ENCODE measurements at places on chromosomes 4 and X.

GRCh38 chr4:113050371-113050755 is 910 bp downstream of the ANK2 start:
- DNase-seq: no peak

- no peak for DNase-seq
Measured at GRCh38 chr4:153207567-153207966, 3.3 kb downstream of the TRIM2 start.

GRCh38 chr4:69995526-69996016 is at the start of gene STATH:
Gene STATH (plus strand): TSS chr4:69995966. CDS start chr4:69998438, 2,472 bp downstream.
- DNase-seq: no peak

GRCh38 chr4:60934566-60935295 is 265.4 kb upstream of the ADGRL3 start:
- DNase-seq: peak; percentile 19

GRCh38 chr4:161148051-161148450 is 1015.7 kb downstream of the FSTL5 start:
- no peak for DNase-seq

DNA sequence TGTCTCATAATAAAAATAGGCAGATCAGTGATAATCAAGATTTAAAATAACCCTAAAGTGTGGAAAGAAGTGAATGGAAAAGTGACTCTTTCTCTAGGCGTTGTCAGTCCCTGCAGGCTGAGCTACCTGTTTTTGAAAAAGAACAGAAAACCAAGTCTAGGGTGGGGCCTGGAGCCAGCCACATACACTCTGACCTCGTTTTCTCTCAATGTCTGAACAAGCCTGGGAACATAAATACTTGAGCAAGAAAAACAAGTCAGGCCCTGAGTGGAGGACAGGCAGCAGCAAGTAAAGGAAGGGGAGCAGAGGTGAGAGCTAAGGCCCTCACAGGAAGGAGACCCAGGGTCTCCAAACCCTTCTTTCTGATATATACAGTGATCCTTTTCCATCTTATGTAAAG is 91.7 kb upstream of the HPF1 start:
- DNase-seq: no peak

GRCh38 chr4:110480031-110480549 is 4.1 kb downstream of the ENPEP start:
- DNase-seq: peak; percentile 100
